ENCODE measurements at places on chromosomes 5 and 9.
A peak's percentile ranks its signal among the peaks of the same experiment; 100 is the strongest.

DNA sequence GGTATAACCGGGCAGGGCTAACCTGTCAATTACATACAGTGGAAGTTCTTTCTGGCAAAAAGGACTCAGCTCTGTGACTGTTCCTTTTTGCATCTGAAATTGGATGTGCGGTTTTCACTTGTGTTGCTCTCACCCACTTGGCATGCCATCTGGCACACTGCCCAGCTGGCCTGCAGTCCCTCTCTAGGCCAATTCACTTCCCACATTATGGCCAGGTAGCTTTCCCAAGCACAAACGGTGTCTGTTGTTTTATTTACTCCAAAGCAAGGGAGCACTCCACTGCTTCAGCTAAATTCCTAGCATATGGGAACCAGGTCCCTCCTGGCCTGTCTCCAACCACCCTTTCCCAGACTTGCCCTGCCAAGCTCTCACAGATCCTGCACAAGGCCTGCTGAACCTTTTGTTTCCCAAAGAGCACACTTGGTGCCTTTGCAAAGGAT, 132.5 kb downstream of the SEMA6A start:
- DNase-seq, result no peak

DNA sequence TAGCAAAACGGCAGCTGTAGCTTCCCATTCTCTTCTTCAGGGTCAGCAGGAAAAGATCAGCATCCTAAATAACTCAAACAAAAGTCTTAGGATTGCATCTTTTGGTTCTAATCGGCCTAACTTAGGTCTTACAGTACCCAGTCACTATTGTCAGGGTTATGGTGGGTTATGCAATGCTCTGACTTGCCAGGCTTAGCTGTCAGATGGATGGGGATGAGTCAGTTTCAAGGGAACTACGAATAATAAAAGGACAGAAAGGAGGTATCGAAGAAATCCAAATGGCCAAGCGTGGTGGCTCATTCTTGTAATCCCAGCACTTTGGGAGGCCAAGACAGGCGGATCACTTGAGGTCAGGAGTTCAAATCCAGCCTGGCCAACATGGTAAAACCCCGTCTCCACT, 46.5 kb downstream of the PPP1R2B start:
- no peak for DNase-seq

- no peak for DNase-seq
Measured at GRCh38 chr9:91180240-91180929, 181.3 kb downstream of the AUH start.

- no peak for DNase-seq
Measured at GRCh38 chr9:69495296-69495695, 170.3 kb downstream of the ENTREP1 start.

GRCh38 chr5:78691084-78691960, 42.8 kb upstream of the LHFPL2 start:
- DNase-seq, result no peak

DNA sequence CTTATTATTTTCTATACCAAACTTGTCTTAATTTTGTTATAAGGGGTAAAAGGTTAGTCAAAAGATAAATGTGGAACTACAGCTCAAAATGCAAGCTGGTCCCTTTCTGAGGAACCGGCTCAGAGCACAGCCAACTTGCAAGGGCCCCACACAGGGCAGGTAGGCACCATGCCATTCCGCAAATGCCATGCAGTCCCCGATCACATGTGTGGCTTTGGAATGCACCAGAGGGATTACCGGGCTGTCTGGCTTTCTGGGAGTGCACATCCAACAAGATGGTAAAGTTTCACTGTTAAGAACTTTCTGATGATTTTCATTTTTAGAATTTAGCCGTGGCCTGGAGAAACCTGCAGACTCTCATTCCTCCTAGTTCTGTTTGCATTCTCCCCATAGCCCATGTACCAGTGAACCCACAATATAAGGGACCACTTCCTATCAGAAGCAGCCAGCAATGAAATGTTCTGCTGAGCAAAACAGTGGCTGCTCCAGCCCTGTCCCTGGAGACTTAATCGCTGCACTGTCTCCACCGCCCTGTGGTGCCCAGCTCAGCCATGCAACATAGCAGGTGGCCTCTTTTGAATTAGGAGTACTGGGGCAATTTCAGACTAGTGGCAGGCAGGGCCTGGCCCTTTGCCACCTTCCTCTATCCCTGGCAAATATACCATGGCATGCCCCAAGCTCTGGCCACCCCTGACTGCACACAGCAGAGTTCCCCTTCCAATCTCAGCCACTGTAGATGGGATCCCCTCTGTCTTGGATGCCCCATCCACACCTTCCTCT, 11.4 kb downstream of the SHB start:
- no peak for DNase-seq

GRCh38 chr5:160199410-160199911, 29.8 kb upstream of the FABP6 start:
- DNase-seq, result peak; percentile 81

DNA sequence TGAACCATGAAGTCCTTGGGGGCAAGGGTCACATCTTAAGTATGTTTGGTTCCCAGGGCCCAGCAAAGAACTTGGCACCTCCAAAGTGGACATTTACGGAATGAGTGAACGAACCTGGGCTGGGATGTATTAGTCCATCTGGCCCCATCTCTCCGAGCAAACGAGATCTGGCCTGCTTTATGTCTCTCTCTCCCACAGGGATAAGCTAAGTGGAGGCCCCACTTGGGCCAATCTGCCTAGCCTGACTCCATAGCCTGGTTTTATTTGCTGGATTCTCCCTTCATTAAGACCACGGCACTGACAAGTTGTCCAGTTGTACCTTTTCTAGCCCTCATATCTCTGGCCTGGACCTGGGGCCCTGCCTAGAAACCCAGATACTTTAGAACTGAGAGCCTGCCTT, 2.1 kb downstream of the TTLL11 start:
- no peak for DNase-seq

- DNase-seq, result peak; percentile 62
Measured at GRCh38 chr5:68962757-68963484, 130.9 kb upstream of the SLC30A5 start.

- no peak for DNase-seq
Measured at GRCh38 chr5:139877129-139877597, 81.6 kb downstream of the PSD2 start.

DNA sequence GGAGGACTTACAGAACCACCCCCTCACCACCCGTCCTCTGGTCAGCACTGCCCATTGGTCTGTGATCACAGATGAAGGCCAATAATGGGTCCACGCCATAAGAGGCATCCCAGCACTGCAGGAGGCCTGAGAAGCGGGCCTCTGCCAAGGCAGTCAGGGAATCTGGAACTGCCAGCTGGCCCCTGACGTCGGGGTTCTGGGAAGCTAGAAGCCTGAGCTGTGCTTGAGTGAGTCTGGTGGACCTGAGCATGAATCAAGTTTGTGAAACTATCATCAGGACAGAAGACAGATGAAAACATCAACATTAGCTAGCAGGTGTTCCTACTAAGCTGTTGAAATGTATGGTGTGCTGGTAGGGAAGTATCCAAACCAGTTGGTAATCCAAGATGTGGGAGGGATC, 7.8 kb downstream of the ANGPTL2 start:
- peak; percentile 40 for DNase-seq

- no peak for DNase-seq
Measured at GRCh38 chr5:11981986-11982385, 77.7 kb upstream of the CTNND2 start.

DNA sequence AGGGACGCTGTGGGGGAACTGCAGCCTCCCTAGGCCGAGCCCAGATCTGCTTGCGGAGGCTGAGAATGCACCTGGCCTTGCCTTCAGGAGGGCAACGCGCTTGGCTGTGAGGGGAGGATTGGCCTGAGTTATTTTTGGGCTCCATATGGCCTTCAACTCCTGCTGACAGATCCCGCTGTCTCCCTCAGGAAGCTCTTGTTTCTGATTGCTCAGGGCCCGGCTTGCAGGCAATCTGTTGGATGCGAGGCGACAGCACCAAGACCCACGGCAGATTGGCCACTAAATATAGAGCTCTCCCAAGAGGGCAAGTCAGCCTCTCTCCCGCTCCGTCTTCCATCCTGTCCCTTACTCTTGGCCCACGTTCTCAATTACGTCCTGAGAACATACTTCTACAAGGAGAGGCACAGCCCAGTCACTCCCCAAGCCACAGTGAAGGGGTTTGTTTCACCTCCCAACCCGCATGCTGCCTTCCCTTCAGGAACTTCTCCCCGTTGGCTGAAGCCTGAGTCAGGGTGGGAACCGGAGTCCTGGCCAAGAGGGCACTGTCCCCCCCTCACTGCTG, 53.6 kb downstream of the RASGEF1C start:
- no peak for DNase-seq

- DNase-seq, result peak; percentile 55
Measured at GRCh38 chr5:43063721-43064171, 23.6 kb upstream of the ANXA2R start.

DNA sequence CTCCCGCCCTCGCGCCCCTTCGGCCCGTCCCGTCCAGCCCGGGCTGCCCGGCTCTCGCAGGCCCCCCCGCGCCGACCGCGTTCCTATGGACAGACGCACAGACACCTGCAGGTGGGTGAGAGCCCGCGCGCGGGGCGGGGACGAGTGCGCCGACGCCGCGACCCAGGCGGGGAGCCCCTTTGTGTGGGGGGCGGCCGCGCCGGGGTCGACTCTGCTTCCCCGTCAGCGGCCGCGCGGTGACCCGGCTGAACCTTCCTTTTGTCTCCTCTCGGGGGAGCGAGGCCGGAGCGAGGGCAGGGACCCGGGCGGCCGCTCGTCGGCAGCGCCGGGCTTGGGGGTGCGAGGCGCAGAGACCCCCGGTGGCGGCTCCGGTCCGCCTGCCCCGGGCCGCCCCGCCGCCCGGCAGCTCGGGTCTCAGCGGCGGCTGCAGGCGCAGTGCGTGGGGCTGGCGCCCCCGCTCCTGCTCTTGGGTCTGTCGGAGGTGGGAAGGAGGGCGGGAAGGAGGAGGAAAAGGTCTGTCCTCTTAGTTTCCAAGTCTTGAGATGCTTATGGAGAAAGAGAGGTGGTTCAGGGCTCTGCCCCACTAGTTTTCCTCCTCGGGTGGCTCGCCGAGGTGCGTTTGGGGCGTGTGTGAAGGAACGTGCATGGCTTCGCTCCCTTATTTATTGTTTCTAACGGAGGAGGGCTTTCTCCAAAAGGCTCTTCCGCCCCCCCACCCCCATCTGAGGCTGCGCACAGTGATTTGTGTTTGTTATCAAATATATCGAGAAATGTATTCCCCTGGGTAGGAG, 576 bp downstream of the KIAA1958 start:
- DNase-seq, result peak; percentile 90

GRCh38 chr5:176781054-176781375, 29.3 kb upstream of the UNC5A start:
- DNase-seq, result no peak

DNA sequence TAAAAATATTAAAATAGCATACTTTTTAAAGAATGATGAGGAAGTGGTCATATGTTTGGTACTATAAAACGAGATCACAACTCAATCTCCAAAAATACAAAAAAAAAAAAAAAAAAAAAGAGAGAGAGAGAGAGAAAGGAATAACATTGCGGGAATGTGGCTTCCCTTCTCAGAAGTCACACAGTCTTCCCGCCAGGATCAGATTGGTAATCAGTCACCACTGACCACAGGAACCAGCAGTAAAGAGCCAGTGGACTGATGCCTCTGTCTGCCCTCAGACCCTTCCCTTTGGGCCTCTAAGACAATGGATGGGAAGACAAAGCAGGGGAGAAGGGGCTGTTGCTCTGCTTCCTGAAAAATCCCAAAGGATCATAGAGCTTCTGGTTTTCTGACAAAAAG, 104.9 kb downstream of the KLHL3 start:
- DNase-seq, result no peak

DNA sequence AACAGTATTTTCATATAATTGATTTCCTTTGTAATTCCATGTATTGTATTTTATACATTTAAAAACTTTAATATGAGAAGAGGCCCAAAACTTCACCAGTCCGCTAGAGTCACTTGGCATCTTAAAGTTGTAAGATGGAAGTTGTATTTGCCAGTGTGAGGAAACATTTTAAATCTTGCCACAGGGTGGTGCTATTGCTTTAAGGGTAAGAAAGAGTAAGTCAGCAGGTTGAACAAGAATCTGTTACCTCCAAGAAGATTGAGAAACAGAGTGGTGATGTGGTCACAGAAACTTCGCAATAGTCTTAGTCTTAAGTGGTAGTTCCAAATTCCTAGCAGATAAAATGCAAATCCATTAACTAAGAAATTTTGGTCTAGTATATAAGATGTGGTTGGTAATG, 39.8 kb upstream of the RANBP6 start:
- DNase-seq, result no peak

DNA sequence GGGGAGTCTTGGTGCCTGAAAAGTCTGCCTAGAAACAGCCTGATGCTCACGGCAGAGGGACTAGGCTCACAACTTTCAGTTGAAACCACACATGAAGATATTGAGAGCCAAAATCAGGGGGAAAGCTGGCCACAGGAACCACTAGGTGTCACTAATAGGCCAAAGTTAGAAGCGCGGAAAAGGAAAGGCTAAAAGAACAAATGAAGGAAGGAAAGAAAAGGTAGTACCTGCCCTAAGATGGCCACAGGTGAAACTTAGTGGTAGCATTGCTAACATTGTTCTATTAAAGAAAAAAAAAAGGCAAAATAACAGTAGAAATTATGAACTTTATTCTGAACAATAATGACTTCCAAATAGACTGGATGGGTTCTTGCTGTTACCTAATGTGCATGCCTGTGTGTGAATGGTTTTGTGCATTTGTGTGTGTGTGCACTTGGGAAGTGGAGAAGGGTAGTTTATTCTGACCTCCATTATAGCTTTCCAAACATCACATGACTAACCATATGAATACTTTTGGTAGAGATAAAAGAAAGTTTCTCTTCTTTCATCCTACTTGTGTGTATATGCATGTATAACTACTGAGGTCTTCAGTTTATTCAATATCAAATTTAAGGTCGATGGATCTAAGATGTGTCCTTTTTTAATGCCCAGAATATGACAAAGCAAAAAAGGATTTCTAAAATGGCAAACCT, 2.1 kb upstream of the RFESD start:
- DNase-seq, result no peak

- DNase-seq, result no peak
Measured at GRCh38 chr5:132828846-132829494, 1.5 kb downstream of the SHROOM1 start.

GRCh38 chr5:158340608-158341007, 481.7 kb upstream of the CLINT1 start:
- DNase-seq, result no peak

- DNase-seq, result no peak
Measured at GRCh38 chr9:70060883-70061507, 17.3 kb downstream of the MAMDC2 start.

GRCh38 chr9:113301548-113301947, 1.6 kb downstream of the RNF183 start:
- DNase-seq, result no peak

DNA sequence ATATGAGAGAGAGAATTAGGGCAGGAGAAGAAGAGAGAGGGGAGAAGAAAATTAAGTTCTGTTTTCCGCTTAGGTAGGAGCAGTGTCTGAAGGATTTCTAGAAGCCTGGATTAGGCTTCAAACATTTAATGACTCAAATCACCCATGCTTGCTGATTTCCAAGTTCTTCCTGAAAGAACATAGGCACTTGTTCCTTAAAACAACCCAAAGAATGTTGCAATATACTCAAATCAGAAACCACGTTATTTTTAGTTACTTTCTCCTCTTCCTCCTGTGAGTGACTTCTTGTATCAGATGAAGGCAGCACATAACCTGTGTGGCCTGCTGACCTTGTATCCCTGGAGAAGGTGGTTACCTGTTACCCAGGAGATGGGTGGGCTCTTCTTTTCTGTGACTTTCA, 351.5 kb upstream of the KLF4 start:
- no peak for DNase-seq

- DNase-seq, result no peak
Measured at GRCh38 chr5:151868451-151868850, 56.2 kb downstream of the GLRA1 start.

Measured in aorta (tissue), 5 donors.